ENCODE measurements at places on chromosomes 11 and 22.

DNA sequence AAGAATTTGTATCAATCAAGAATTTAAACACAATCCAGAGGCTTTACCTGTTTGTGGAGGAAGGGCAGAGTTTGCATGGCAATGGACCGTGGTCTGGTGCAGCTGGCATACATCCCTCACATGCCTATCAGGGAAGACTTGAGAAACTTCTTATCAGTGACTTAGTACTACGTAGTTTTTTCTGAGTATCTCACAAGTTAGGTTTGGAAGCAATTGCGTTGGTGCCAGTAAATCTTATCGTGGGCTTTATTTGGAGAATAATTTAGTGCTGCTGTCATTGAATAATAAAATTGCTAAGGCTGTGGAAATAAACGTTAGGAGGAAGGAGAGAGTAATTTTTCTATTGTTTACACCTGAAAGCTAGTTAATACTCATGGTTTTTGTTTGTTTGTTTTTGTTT lies 72.3 kb downstream of the PRMT3 start:
- no peak for DNase-seq

GRCh38 chr22:45240104-45240809 lies 437 bp downstream of the KIAA0930 start:
- DNase-seq = peak; percentile 34

GRCh38 chr22:22084089-22084711 lies 101.6 kb upstream of the TOP3B start:
- DNase-seq = no peak

GRCh38 chr11:38835966-38836365 lies 2237.9 kb upstream of the RAG2 start:
- no peak for DNase-seq

DNA sequence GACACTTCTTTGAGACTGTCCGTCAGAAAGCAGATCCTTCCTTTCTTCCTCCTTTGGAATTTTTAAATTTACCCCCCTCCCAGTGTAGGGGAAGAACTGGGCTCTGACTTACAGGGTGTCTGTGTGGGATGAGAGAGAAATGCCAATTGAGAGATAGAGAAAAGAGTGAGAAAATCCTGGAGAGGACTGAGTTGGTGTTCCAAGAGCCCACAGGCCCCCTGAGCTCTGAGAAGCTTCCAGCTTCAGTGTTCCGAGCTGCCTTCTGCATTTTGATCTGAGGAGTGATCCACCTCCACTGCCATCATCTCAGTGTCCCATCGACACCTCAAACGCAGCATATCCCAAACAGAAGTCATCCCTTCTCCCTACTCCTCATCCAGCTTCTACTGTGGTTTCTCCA lies 70.7 kb upstream of the GRK3 start:
- no peak for DNase-seq
